GM12878 (cell line): ENCODE measurements at places on chromosomes 13 and 19.

- no peak for DNase-seq
Observed at GRCh38 chr19:931860-932647, 6.2 kb downstream of the ARID3A start.

DNA sequence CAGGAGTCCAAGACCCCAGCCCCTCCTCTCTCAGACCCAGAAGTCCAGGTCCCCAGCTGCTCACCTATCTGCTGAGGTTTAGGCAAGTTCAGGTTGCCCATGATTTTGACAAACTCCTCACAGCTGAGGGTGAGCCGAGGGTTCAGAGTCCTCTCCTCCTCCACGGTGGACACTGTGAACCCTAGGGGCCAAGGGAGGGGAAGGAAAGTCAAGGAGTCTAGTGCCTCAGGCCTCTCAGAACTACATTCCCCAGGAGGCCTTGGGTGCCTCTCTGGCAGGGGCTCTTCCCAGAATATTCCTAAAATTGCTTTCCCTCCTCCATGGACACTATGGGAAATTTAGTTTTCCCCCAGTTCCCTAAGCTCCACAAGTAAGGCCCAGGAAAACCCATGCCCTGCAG, 3.3 kb upstream of the PHLDB3 start:
- no peak for DNase-seq

GRCh38 chr19:28948026-28948425, 264.9 kb downstream of the UQCRFS1 start:
- no peak for DNase-seq

DNA sequence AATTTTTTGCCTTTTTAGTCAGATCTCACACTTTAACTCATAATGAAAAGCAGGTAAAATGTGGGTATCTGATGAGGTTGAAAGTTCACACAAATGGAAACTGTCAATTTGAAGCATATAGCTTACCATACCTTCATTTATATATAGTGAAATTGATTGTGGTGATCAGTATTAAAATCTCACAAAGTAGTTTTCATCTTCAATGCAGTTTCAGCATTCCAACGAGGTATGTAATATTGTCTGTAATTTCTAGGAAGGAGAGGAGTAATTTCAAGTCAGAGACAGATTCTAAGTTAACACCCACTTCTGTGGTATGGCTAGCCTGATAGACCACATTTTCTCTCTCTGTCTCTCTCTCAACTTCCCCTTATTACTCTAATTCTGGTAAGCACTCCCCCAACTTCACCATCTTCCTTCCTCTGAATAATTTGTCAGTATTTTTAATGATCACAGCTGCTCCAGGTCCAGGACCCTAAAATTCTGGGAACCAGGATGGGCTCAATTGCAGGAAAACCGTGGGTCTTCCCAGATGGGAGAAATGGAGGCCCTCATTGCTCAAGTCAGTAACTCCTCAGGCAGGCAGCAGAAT, 455.7 kb downstream of the FGF9 start:
- peak; percentile 51 for DNase-seq

- no peak for DNase-seq
Observed at GRCh38 chr13:72397265-72397664, 330.2 kb downstream of the MZT1 start.

DNA sequence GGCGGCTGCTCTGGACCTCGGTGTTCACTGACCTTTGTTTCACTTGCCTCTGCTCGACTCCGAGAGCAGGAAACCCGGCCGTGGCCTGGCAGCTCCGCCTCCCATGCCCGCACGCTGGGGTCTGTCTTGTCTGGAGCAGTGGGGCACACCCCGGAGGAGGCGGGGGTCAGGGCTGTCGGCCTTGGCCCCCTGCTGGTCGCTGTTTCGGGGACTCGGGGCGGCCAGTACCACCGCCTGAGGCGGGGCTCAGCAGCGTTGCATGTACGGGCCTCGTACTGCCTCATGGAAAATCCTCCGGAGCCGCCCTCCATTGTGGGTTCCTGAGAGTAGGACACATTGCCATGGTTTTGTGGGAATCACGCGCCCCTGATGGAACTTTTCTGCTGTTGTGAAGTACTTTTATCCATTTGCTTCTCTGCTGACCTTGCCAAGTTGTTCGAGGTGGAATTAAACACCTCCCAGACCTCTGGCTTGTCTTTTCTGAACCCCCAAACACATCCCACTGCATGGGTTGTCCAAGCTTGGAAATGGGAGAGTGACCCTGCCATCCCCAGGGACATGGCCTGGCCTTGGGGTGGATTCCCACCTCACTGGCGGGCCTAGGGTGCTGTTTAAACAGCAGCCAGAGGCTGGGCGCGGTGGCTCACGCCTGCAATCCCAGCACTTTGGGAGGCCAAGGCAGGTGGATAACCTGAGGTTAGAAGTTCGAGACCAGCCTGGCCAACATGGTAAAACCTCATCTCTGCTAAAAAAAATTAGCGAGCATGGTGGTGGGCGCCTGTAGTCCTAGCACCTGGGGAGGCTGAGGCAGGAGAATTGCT, 5.5 kb upstream of the NDUFS7 start:
- no peak for DNase-seq

GRCh38 chr19:15138427-15138826, 31.2 kb downstream of the SYDE1 start:
- DNase-seq, result no peak

GRCh38 chr13:35891507-35892441, 239.4 kb downstream of the DCLK1 start:
- DNase-seq, result no peak

DNA sequence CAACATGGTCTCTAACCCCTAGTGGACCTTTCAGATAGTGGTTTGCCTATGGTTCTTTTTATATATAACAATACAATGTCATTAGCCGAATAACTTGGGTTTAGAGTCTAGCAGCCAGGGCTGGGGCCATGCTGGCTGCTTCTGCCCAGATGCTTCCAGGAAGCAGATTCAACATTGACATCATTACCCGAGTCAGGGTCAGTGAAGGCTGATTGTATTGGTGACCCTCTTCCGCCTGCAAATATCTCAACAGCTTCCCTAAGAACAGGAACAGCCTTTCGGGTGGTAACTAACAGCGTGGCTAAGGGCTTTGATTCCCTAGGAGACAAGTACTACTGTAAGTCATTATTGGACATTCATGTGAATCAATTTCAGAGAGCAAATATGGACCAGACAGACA, 476.4 kb downstream of the UQCRFS1 start:
- DNase-seq, result no peak

DNA sequence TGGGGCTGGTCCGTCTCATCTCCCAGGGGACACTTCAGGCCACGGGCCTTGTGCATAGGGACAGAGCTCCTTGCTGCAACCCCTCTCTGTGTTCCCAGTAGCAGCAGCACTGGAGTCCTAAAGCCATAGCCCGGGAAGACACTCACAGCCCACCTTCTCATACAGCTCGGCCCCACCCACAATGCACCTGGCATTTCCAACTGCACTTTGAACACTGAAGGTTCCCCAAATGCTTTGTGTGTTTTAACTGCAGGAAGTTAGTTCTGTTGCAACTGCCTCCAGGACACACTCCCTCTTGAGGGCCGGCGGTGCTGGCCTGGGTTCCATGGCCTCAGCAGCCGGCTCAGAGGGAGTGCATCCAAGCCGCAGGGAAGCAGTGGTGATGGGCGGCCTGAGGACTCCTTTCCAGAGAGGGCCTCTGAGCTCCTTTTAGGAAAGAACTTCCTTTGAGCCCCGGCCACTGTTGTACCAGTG, 22.7 kb upstream of the TMEM255B start:
- no peak for DNase-seq

DNA sequence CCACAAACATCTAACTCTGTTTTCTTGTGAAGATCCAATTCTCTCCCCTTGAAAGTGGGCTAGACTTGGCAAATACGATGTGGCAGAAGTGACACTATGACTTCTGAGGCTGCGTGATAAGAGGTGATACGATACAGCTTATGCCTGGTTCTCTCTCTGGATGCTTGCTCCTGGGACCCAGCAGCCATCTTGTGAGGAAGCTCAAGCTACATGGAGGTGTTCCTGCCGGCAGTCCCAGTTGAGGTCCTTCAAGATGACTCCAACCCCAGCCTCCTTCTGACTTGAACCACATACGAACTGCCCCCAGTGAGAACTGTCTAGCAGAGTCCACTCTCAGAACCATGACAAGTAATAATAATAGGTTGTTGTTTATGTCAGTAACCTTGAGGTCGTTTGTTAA, 10.7 kb upstream of the FEM1A start:
- DNase-seq, result no peak
